ENCODE measurements at places on chromosomes 12 and 14.

- peak; percentile 66 for DNase-seq
Observed at GRCh38 chr12:111598637-111599452, at the start of gene ATXN2. ATXN2 (minus strand) TSS chr12:111599315; CDS start chr12:111599034, 281 bp downstream.

DNA sequence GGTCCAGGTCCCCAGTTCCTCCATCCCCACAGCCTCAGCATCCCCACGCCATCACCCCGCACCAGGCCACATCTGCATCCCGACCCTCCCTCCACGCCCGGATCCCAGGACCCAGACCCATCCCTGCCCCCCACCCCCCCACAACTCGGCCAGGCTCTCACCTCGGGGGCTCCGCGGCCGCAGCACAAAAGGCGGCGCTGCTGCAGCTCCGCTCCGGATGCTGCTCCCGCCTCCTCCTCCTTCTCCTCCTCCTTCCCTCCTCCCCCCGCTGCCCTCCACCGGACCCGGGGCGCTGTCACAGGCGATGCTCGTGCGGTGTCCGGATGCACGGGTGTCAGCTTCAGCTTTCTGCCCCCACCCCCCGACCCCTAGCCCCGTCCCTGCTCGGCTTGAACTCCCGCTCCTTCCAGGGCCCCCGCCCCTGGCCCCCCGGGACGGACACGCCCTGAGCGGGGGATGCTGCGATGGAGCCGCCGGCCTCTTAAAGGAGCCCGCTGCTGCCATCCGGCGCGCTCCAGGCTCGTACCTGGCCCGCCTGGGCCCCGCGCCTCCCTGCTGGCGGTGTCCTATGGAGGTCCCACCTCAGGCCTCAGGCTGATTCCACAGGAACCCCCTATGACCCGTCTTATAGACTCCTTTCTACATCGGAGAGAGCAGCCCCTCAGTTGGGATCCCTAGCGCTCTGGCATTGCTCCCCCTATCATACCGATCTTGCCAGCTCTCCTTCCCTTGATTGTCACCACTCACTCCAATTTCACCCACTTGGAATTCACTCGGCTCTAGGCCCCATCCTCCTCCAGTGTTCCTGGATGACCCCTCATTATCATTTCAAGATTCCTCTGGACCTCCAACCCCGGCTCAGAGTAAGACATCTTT is at the start of gene MAP3K12:
TSS of gene MAP3K12 (minus strand) at position 193 of the 876 bp plus-strand sequence. CDS start 12,067 bp downstream, outside the sequence.
- DNase-seq, result peak; percentile 47

GRCh38 chr12:5138845-5139244 is 95.2 kb downstream of the KCNA5 start:
- no peak for DNase-seq

DNA sequence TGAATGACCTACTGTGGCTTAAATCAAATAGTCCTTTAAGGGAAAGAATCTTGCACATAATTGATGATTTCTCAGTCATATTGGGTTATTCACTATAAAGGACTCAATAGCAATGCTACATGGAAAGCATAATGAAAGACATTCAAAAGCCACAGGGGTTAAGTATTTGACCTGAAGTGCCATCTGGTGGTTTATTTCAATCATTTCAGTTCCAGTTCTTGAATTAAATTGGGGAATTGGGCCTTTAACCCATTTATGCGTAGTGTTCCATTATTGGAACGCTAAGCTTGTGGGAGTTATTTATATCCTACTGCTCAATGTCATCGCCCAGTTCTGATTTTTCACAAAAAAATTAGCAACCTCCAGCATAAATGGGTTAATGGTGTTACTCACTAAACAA is 41.3 kb upstream of the C12orf71 start:
- DNase-seq, result no peak

- no peak for DNase-seq
Observed at GRCh38 chr14:27739657-27740156, 1026.9 kb upstream of the FOXG1 start.

DNA sequence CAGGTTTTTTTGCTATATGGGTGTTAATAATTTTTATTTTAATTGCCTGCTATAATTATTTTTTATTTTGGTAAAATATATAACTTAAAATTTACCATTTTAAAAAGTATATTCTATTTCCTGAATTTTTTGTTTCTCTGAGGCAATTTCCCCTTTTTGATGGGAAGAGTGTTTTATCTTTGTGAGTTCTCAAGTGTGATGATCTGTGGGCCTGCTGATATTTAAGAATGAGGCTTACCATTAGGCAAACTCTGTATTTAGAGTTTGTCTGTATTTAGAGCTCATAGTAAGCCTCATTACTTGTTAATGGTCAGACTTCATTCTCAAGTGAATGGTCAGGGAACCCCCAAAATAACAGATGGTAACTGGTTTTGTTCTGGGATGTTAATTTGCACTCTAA is 48.0 kb downstream of the WNK1 start:
- DNase-seq, result no peak

GRCh38 chr12:50467439-50467838 is 37.3 kb upstream of the DIP2B start:
- DNase-seq, result no peak

GRCh38 chr12:43462080-43462479 is 89.9 kb downstream of the ADAMTS20 start:
- no peak for DNase-seq

GRCh38 chr12:1907652-1908611 is 10.5 kb downstream of the CACNA2D4 start:
- peak; percentile 52 for DNase-seq

- no peak for DNase-seq
Observed at GRCh38 chr12:131711551-131712205, 788 bp downstream of the SFSWAP start.

DNA sequence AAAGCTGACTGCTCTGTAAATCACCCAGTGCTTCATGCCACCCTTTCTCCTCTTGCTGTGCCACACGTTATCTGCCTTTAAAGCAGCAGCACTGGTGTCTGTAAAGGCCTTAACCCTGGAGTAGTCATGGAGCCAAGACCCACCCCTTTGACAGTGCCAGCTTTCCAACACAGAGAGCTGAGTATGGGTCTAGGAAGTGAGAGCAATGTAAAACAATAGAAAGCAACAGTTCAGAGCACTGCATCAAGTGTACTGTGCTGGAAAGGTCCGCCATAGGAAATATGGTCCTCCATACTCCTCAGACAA is 139.5 kb downstream of the DAD1 start:
- no peak for DNase-seq

DNA sequence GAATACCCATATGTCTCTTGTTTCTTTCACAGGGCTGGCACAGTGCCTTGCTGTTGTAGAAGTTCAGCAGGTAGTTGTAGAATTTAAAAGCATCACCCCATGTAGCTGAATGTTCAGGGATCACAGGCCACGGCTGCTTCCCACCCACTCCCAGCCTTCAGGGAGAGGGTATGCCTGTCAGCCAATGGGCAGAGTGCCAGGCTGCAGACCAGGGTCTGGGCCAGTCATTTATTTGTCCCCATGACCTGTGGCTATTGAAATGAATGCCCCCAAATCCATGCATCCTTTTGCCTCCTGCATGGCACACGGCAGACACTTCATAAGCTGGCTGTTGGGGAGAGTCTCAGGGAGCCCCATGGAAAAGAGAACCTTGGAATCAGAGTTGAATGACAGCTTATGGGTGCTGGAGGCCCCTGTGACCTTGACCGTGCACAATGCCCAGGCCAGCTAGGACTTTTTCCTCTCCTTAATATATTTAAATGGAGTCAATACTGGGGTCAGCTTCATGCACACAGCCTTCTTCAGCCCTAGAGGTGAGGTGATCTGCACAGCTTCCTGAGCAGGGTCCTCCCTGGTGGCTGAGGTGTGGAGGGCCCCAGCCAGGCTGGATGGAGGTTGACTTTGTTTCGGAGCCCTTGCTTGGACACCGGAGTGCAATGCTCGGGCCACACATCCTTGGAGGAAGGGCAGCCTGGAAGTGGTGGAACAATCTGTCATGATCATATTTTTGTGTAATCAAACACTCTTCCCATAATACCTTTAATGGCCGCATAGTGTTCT is 45.3 kb downstream of the PRMT8 start:
- DNase-seq, result no peak

GRCh38 chr12:57238854-57239554 is 9.5 kb downstream of the SHMT2 start:
- DNase-seq, result peak; percentile 82

DNA sequence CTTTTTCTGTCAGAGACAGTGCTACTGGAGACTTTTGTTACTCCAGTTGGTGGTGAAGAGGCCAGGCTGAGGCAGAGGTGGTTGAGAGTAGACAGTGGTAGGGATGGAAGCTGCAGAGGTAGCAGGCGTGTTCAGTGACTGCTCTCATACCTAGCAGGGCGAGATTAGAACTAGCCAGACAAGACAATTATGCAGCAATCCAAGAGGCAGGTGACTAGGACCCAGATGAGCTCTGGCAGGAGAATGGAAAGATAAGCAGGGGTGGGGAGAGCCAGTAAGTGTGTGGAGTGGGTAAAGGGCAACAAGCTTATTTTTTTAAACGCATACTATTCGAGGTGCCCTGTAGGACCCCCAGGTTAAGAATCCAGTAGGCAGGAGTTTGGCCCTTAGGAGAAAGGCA is 4.8 kb downstream of the PPP1R36 start:
- no peak for DNase-seq

- no peak for DNase-seq
Observed at GRCh38 chr14:22159099-22159498, 429.9 kb downstream of the DAD1 start.

DNA sequence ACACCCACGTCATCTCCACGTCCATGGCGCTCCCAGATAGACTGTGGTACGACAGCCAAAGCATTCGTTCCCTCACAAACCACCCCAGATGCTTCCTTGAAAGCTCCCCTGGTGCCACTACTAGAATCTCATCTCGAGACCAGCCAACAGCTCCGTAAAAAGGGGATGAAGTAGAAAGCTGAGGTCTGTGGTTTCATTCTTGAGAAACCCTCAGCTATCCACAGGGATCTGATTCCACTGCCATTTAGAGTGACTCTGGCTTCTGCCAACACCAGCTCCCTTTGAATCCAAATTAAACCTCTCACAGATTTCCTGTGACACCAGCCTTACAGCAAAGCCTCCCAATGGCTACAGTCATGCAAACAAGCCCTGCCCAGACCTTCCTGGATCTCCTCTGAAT is 18.5 kb upstream of the FOXN3 start:
- no peak for DNase-seq

DNA sequence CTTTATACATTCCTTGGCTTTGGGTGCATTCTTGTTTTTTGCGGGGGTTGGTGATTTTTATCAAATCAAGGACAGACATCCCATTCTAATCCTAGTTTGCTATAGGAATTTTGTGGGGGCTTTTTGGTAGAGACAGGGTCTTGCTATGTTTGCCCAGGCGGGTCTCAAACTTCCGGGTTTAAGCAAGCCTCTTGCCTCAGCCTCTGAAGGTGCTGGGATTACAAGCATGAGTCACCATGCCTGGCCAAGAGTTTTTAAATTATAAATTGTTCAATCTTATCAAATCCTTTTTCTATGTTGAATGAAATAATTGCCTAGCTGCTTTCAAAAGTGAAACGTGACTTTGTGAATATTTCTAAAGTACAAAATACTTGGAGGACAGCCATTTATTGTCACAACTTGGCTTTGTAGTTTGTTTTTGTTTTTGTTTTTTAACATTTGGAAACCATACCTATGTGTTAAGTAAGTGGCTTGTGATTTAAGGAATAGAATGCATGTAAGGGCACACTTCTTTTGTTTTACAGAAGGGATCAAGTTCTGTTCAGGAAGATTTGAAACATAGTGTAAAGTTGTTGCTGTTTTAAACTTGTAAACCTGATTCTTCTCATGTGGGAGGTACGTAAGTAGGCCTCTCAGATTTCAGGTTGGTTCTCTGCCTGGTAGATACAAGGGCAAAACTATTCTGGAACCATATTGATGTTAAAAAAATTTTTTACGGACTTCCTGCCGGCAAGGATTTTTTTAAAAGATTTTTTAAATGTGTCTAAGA is 13.4 kb downstream of the MARK3 start:
- no peak for DNase-seq

All from CD4-positive, alpha-beta T cell treated with Interferon gamma for 1 hour (primary cell).